CD8-positive, alpha-beta T cell (primary cell): ENCODE measurements at places on chromosomes 13 and 19.

DNA sequence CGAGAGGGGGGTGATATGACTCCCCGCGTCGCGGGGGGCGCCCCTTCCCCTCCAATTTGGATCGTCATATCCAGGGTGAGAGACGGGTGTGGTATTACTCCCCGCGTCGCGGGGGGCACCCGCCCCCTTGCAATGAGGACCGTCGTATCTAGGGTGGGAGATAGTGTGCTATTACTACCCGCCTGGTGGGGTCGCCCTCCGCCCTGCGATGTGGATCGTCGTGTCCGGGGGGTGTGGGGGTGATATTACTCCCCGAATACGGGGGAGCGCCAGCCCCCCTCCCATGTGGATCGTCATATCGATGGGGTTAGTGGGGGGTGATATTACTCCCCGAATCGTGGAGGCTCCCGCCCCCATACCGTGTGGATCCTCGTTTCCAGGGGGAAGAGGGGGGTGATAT lies 29.2 kb upstream of the RGCC start:
- DNase-seq: peak; percentile 59

DNA sequence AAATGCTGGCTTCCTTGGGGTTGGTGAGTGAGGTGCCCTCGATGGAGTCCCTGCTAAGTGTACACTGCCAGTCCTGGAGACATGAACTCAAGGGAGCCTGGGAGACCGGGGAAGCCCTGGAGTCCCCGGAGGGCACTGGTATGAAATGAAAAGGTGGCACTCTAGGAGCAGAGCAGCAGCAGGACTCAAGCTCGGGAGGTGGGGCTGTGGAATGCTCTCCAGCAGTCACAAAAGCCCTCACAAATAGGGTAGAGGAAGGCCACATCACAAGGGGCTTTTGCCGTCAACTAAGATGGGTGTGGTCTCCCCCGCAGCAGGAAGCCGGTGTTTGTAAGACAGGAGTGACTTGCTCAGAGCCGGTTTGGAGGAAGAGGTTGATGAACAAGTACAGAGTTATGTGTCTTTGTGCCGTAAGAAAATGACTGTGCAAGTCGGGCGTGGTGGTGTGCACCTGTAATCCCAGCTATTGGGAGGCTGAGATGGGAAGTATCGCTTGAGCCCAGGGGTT lies 19.3 kb downstream of the CCNE1 start:
- DNase-seq: peak; percentile 68

DNA sequence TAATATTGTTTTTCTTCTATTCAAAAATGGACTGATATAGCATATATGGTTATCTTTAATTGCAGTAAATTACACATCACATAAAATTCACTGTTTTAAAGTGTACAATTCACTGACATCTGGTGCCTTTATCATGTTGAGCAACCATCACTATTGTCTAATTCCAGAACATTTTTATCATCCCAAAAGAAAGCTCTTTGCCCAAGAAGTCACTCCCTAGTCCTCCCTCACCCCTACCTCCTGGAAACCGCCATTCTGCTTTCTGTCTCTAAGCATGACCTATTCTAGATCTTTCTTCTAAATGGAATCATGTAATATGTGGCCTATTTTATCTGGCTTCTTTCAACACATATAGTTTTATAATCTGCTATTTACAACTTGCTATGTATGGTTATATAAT lies 525.6 kb downstream of the DCT start:
- no peak for DNase-seq

DNA sequence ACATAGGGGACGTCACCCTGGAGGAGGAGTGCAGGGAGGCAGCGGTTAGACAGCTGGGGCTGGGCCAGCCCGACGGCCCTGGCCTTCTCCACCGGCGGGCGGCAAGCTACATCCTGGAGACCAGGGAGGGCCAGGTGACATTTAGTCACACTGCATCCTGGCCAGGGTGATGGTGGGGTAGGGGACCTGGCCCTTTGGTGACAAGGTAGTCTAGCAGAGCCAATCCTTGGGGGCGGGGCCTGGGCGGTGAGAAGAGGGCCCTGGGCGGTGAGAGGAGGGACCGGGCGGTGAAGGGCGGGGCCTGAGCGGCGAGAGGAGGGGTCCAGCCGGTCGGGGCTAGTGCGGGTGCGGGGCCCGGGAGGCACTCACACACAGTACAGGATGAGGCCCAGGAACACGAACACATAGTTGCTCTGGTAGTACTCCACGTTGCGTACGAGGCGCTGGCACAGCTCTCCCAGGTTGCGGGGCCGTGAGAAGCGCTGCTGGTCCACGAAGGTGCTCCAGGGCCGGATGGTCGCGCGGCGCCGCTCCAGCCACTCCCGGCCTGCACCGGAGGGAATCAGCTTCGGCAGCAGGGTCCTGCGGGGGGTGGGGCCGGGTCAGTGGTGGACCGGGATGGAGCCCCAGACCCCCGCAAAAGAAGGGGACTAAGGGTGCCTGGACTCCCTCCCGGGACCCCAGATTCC lies 610 bp downstream of the RABAC1 start:
- DNase-seq: peak; percentile 80

GRCh38 chr19:43812688-43813087 lies 10.4 kb upstream of the LYPD5 start:
- DNase-seq: no peak

DNA sequence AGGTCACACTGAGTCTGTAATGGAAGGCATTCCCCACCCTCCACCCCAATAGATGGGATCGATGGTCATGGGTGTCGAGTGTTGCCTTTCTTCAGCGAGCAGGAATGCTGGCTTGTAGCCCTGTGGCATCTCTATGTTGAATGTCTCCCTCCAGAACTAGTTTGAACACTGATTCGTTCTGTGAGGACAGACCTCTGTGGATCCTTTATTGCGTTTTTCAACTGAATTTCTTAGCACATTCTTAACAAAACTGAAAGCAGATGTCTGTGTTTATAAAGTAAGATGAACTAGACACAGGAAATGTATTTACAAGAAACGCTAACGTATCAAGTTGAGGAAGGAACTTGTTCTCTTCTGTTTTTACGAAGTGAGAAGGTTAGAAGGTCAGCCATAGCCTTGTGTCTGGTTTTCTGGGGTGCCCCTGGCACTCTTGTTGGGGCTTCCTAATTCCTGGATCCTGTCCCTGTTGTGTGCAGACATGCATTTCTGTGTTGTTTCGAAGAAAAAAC lies 36.8 kb upstream of the TM9SF2 start:
- no peak for DNase-seq

- DNase-seq: no peak
Measured at GRCh38 chr19:17358395-17358794, 18.7 kb downstream of the PLVAP start.

GRCh38 chr19:41821003-41821735 lies 23.3 kb downstream of the LYPD4 start:
- peak; percentile 39 for DNase-seq

DNA sequence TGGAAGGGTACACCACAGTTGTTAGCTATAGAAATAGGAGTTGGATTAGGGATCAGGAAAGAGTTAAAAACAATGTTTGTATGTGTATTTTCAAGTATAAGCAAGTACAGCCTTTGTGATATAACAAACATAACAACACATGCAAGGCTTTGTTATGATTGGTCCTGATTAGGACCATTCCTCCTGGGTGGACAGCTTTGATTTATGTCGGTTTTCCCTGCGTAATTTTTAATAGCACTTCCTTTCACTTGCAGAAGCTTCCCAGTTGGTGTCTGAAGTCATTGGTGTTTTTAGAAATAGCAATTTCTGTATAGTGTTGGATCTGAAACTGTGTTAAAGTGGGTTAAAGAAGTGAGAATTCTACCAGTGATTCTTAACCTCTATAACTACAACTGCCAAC lies 10.0 kb downstream of the FNDC3A start:
- DNase-seq: no peak

DNA sequence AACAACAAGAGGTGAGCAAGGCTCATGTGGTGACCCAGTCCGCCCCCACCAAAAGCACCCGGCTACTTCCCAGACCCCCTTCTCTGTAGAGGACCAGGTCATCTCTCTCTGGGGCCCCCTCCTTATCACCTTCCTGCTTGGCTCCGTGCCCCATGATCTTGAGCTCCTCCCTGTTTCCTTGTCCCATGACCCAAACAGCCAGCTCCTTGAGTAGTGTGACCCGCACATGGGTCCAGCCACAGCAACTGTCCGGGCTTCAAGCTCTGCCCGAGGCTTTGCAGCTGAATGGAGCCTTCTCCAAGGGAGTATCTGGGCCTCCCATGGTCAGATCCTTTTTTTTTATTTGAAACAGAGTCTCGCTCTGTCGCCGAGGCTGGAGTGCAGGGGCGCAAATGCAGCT lies 61.8 kb downstream of the MYO9B start:
- no peak for DNase-seq

DNA sequence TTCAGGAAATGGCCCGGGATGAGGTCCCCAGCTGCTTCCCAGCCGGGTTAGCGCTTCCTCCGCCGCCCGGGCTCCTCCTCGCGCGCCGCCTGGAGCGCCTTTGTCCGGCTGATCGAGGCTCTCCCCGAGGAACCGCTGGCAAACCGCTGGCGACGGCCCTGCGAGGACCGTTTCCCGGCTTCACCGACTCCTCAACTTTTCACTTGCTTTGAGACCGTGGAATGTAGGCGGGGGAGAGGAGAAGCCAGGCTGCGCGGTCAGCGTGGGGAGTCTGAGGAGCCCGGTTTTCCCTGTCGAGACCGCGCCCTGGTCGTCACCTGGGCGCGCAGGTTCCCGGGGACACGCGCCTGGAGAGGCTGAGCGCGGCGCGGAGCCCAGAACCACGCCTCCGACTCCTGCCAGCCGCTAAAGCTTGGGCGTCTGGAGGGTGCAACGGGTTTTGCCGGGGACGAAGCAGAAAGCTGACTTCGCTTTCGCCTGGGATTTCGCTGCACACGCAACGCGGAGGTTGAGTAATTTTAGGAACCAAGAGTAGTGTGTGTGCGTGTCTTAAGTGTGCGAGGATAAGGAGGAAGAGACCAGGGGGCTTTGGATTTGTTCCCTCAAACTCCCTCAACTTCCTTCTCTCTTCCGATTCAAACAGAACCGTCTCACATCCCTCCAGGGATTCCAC lies 7.3 kb upstream of the DGKH start:
- peak; percentile 26 for DNase-seq

DNA sequence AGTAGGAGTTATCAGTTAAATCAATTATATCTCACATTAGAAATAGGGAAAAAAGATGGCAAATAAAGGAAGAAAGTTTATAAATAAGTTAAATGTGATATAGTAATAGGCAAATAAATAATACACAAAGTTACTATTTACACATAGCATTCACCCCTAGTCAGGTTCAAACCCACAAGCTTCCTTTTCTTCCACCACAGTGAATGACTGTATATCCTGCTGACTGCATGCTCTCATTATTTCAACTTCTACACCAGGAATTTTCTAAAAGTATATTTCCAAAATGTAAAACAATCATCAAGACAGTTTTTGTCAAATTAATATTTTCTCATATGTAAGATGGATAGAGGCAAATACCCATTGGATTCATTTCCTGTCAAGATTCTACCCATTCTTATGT lies 548.6 kb upstream of the SLITRK5 start:
- DNase-seq: no peak

GRCh38 chr13:103101500-103101899 lies 35.3 kb upstream of the SLC10A2 start:
- no peak for DNase-seq

- DNase-seq: no peak
Measured at GRCh38 chr13:46530084-46530935, 22.7 kb upstream of the LRCH1 start.

- no peak for DNase-seq
Measured at GRCh38 chr19:56916528-56916927, 76.0 kb upstream of the PEG3 start.

DNA sequence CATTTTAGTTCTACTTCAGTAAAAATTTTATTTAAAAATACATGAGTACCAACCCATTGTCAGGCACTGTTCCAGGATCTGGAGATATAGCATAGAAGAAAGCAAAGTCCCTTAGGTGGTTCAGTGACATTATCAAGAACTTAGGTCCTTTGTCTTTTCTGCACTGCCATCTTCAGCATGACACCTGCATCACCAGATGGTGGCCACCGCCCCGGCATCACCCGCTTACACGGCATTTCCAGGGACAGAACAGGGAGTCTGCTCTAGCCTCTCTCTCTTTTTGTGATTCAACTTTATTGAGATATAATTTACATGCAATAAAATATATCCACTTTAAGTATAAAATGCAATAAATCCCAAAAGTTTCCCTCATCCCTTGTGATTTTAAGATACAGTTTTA lies 23.5 kb downstream of the DYRK1B start:
- no peak for DNase-seq

DNA sequence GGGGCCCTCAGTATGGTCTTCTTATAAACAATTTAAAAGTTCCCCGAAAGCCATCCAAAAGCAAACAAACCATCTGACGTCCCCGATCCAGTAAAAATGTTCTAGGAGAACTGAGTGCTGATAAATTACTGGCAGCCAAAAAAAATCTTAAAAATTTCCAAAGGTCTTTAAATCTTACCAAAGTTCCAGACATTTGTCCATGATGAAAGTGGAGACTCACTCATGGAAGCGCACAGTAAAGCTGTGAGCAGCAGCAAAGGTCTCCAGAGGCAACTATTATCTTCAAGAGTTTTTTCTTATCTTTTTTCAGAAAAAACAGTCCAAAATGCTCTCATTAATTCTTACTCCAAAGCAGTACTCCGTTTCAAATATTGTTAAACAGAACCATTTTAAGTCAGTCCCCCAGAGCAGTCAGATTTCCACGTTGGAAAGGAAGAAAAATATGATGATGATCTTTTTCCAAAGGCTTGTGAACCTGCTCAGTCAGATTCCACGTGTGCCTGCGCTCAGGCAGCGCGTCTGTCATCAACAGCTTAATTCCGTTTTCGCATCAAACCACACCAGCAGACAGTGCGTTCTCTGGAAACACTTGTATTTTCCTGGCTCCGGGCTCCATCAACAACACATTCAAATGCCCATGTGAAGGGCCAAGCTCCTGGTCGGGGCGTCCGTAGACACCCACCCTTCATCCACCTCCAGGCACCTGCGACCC lies 85.4 kb downstream of the COL4A1 start:
- no peak for DNase-seq

- no peak for DNase-seq
Measured at GRCh38 chr19:44476559-44477408, 23.5 kb downstream of the ZNF180 start.

- no peak for DNase-seq
Measured at GRCh38 chr19:2618611-2619010, 83.9 kb downstream of the GNG7 start.

GRCh38 chr13:76516013-76516412 lies 370.2 kb downstream of the KCTD12 start:
- DNase-seq: no peak

DNA sequence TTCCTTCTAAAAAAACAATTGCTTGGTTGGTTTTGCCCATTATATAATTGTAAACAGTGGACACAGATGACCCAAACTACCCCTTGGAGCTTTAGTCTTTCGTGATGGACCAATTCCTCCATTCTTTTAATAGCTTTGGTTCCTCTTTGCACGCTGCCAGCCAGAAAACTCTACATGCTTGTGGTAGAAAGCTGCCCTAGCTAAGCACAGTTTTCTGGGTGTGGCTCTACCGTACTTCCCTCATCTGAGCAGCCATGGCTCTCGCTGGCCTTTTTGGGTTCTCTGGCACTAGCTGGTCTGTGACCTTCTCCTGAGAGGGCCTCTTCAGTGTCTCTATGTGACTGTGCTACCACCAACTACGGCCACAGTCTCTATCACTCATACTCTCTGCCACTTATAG lies 29.9 kb upstream of the CEBPA start:
- DNase-seq: no peak

- DNase-seq: peak; percentile 42
Measured at GRCh38 chr19:13689085-13689484, 75.2 kb upstream of the MRI1 start.
